Substantia nigra (tissue), 51 donors: ENCODE measurements at places on chromosomes 1 and 21.
A peak's percentile ranks its signal among the peaks of the same experiment; 100 is the strongest.

- DNase-seq: no peak
Observed at GRCh38 chr1:227255086-227255732, 63.1 kb downstream of the CDC42BPA start.

GRCh38 chr1:56284928-56285327 lies 294.4 kb downstream of the PLPP3 start:
- no peak for DNase-seq

- no peak for DNase-seq
Observed at GRCh38 chr21:36902331-36902730, 64.1 kb downstream of the HLCS start.

DNA sequence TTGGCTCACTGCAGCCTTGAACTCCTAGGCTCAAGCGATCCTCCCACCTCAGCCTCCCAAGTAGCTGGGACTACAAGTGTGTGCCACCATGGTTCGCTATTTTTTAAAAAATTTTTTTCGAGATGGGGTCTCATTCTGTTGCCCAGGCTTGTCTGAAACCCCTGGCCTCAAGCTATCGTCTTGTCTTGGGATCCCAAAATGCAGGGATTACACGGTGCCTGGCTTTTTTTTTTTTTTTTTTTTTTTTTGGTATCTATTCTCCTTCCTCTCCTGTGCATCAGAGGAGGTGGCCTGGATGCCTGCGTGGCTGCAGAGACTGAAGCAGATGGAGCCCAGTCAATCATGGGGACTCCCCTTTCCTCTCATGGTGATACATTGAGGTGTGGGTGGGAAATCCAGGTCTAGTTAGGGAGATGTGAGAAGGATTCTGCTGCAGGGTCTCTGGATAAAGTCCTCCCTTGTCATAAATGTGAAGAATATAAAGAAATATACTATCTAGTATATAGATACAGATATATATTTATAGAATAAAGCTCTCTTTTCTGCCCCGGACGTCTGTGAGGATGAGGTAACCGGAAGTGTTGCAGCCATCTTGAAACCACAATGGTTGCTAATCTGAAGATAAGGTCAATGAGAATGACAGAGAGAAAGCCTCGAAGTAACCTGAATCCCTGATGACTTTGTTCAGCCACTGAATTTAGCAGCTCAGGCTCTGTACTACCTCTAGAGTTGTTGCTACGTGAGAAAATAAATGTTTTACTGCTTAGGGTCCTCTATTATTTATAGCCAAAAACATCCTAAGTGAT lies 19.5 kb upstream of the RGSL1 start:
- DNase-seq: no peak

DNA sequence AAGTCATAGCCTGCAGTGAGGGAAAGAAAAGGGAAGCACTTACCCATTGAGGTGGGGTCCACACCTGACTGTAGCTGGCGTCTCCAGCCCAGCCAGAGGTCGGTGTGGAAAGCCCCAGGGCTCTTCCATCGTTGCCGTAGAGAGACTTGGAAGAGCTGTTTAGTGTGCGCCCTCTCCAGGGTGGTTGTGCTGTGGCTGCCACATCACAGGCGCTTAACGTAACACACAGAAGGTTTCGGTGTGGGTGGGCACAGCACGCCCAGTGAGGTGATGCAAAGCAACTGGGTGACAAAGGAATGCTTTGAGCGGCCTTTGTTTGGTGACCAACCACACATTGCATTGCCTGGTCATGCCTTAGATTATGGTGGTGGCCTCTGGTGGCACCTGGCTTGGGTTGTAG lies 36.8 kb upstream of the KIF1B start:
- DNase-seq: no peak

DNA sequence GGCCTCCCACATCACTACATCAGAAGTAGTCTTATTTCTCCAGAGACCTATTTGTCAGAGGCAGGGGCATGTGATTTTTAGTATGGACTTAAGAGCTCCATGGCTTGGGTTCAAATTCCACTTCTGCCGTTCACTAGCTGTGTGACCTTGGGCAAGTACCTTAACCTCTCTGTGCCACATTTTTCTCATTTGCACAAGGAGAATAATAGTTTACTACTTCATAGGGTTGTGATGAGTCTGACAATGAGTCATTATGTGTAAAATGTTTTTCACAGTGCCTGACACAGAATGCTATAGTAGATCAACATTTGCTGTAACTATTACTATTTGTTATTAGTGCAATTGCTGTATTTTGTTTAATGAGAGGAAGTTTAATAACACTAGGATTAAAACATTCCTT lies 200.6 kb downstream of the PRDM2 start:
- DNase-seq: no peak

GRCh38 chr1:42735477-42736105 lies 4.4 kb downstream of the CLDN19 start:
- DNase-seq: no peak

GRCh38 chr1:17121881-17122280 lies 2.6 kb upstream of the PADI2 start:
- no peak for DNase-seq

- no peak for DNase-seq
Observed at GRCh38 chr1:155776414-155776813, 80.6 kb downstream of the GON4L start.

GRCh38 chr1:6625584-6626149 lies 999 bp downstream of the THAP3 start:
- DNase-seq: no peak

DNA sequence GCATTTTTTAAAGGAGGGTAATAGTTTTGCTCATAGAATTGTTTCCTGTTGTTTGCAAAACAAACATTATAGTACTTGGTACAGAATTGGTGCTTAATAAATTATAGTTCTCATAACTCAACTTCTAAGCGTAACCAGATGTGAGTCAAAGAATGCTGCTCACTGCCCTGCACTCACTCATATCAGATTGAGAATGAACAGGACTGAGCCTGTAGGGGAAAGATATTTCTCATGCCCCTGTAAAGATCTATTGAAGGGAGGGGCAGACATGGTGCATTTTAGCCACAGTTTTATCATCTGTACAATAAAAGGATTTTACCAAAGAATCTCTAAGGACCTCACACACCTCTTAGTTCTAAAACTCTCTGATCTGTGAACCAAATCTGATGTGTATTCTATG lies 358.5 kb downstream of the SEC16B start:
- no peak for DNase-seq

GRCh38 chr21:36730291-36731281 lies 31.7 kb downstream of the SIM2 start:
- DNase-seq: no peak

DNA sequence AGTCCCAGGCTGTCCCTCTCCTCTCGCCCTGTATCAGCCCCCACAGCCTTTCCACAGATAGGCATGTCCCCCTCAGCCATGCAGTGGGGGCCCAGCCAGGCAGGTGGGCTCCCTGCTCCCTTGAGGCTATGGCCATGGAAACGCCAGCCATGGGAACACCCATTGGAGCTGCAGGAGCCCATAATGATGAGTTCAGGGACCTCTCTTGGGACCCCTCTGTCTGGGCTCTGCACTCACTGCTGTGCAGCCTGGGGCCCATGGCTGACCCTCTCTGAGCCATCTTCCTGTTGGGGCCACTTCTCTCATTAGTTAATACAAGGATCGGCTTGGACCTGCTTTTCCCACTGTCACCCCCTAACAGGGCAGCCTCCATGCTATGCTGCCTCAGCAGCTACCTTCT lies 33.2 kb downstream of the WNT3A start:
- no peak for DNase-seq

DNA sequence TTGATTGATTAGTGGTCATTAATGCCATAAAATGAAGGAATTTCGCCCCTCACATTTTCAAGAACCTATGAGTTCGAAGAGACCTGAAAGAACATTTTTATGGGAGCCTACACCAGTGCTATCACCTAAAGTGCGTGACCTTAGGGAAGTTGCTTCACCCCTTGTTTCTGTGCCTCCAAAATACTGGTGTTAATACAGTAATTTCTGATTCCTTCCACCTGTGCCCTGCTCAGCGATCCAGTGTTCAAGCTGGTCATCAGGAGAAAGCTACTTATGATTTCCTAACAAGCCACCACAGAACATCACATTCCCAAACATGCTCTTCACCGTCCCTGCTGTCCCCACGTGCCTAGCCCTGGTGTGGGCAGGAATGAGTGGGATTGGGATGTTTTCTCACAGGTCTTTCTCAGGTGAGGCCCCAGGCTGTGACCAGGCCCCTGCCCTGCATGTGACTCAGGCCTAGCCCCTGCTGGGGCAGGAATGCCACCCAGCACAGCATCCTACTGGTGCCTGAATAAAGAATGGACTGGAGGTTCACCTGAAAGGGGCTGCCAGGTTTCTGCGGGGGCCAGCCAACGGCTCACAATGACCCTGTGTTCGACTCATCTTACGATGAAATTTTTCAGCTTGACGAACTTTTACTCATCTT lies 60.3 kb downstream of the CD247 start:
- no peak for DNase-seq

- DNase-seq: no peak
Observed at GRCh38 chr1:246214708-246215509, 292.2 kb downstream of the SMYD3 start.

DNA sequence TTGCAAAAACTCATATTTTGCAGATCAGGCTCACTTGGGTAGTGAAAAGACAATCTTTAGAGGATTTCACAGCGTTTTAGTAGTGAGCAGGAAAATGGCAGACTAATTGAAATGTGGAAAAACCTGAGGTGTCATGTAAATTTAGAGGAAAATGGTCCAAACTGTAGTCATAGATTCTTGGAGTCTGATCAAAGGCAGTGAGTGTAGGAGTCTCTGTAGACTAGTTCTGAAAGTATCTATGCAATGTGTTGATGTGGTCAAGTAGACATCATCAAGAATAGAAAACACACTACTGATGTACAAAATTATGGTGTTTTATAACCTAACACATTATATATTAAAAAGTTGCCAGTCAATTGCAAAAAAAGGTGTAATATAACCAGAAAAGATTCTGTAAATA lies 143.2 kb upstream of the C1orf105 start:
- DNase-seq: no peak

- DNase-seq: no peak
Observed at GRCh38 chr1:179818260-179818659, 59.3 kb downstream of the TOR1AIP2 start.

DNA sequence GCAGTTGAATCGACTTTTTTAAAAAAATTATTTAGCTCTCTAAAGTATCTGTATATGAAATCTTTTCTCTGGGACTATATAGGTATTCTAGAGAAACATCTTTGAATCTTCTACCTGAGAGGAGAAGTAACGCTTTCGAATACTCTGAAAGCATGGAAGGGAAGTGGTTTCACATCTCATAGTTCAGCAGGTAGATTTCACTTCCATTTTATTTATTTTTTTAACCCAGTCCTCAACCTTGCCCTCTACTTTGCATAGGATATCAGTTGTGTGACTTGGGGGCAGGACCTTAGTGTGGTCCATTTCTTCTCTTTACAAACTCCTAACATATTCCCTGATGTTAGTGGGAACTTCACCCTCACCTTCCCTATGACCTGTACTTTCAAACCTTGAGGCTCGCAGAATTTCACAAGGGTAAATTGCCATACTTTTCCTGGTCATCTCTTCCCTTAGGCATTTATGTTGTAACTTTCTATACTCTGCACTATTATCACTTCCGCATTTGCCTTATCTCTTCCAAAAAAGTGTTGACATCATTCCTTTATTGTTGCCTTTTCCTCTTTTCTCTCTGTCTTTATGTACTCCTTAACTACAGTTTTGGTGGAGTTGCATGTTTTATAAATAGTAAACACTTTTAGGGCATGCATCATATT lies 1208.5 kb upstream of the ADGRL4 start:
- DNase-seq: no peak

- DNase-seq: peak; percentile 66
Observed at GRCh38 chr1:226738421-226738994, 574 bp downstream of the ITPKB start.

GRCh38 chr1:192516776-192517297 lies 58.7 kb upstream of the RGS1 start:
- no peak for DNase-seq

DNA sequence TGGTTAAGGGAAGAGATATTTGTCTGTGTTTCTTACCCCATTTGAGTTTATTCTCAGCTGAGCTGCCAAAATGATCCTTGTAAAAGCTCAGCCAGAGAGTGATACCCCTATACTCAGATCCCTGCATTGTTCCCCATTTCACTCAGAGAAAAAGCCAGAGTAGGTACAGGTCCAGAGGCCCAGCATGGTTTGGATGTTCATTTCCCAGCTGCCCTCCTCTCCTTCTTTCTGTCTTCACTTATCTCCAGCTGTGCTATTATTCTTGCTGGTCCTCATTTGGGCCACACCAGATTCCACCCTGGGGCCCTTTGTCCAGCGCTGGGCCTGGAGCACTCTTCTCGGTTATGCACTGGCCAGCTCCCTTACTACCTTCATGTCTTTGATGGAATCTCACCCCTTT lies 187.7 kb downstream of the CHRM3 start:
- DNase-seq: no peak

GRCh38 chr1:87224201-87224600 lies 104.5 kb upstream of the LMO4 start:
- DNase-seq: no peak

DNA sequence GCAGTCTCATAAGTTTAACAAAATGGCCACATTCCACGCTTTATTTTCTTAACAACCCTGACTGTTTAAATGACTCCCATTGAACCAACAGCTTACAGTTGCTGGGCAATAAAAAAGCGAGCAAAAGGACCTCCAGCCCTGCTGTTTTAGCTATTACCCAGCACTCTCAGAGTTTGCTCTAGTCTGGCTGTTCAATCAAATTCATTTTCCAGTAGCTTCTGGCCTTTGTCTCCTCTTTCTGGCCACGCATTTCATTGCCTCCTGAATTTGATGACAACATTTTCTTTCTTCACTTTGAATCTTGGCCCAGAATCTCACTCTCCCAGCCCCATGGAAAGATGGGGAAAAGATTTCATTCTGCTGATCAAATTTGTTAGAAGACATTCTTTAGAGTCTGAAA lies 44.1 kb upstream of the DOCK7 start:
- DNase-seq: no peak

DNA sequence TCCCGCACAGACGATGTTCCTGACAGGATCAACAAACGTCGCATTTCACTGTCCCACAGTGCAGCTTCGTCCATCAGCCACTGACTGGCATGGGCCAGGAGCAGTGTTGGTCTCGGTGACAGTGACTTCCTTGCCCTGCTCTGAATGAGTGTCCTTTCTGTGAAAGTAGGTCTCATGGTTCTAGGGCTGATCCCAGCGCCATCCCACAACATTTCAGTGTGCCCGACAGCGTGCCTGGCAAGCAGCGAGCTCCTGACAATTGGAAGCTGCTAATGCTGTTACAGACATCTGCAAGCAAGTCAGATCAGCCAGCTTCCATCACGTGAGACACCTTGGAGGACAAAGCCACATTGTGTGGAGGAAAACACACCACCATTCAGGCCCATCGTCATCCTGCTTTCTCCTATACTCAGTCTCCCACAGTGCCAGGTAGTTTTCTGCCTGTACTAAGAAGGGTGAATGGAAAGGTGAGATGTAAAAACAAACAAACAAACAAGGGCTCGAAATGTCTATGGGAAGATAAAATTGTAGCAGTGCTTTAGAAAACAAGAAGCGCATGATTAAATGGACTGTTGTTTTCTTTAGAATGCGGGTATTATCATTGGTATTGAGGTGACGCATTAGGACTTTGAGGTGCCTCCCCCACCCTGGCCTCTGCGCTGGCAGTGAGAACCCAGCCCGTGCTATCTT lies 21.9 kb downstream of the ERRFI1 start:
- peak; percentile 52 for DNase-seq
